NCI-H1436 (cell line): ENCODE measurements at places on chromosomes 16 and 17.
A peak's percentile ranks its signal among the peaks of the same experiment; 100 is the strongest.

- DNase-seq = no peak
Observed at GRCh38 chr17:50448643-50449042, 20.0 kb downstream of the CHAD start.

DNA sequence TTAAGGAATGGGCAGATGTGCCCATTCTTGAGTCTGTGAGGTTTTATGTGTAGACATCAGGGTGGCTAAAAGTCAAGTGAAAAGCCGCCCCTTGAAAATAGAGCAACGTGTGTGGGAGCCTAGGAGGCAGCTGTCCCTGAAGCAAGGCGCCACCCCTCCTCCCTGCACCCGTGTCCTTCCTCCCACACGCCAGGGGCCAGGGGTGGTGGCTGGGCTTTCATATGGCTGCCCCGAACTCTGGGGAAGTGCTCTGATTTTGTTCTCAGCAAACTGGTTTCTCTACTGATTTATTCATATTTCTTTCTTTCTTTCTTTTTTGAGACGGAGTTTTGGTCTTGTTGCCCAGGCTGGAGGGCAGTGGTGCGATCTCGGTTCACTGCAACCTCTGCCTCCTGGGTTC, 4.7 kb downstream of the ZNF750 start:
- no peak for DNase-seq

GRCh38 chr17:82314012-82314726, 3.2 kb downstream of the CD7 start:
- no peak for DNase-seq

GRCh38 chr17:39755554-39756379, 18.0 kb downstream of the GRB7 start:
- DNase-seq = no peak

- DNase-seq = peak; percentile 83
Observed at GRCh38 chr17:39676198-39676819, 8.1 kb downstream of the PNMT start.

GRCh38 chr17:10033449-10033848, 128.4 kb upstream of the RCVRN start:
- no peak for DNase-seq

- no peak for DNase-seq
Observed at GRCh38 chr16:89541792-89542191, 18.7 kb upstream of the RPL13 start.

DNA sequence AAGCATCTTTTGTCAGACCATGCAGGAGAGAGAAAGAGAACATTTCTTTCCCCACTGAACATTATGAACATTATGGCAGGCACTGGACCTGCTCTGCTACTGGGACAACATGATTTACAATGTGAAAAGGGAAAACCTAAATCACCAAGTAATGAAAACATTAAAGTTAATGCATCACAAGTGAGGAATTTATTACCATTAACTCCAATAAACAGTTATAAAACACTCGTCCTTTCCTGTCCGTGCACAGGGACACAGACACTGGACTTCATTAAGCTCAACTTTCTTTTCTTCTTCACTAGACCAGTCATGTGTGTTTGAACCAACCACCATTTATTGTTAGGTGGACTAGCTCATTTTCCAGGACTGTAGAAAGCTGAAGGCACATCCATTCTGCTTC, 95.4 kb downstream of the SNX11 start:
- no peak for DNase-seq

DNA sequence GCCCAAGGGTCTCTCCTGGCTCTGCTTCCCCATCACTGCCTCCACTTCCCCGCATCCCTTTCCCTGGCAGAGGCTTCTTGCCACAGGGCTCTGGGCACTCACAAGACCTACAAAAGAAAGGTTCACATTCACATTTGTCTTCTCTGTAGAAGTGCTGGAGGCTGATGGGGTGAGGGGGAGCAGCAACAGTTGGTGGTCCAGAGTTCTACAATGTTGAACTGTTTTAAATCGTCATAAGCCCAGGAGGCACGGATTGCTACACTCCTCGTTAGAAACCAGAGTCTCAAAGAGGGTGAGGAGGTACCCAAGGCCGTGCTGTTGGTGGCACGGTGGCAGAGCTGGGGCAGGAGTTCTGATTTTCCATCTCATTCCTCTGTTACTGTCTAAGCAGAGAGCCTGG, 5.8 kb upstream of the RAI1 start:
- DNase-seq = no peak

DNA sequence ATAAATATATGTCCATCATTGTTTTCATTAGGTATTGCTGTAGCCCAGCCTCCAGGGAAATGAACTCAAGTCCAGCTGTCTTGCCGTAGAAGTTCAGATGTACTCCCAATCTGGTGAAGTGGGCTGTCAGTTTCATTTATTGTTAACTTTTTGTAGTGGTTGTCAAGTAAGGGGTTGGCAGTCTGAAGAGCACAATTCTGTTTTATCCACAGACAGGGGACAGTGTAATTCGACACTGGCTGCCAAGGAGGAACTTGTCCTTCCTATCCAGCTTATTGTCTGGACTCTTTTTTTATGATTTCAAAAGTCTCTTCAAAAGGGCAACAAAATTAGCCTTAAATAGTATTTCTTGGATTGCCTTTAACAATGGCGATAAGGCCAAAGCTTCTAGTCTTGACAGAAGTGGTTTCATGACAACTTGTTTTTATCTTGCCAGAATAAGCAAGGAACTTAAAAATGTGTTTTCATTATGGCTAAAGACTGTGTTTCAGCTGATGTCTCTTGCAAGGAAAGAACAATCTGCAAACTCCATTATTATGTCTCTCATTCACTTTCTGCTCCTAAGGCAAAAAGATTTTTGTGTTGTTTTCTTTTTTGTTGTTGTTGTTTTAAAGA, 73.9 kb upstream of the TANC2 start:
- no peak for DNase-seq

- no peak for DNase-seq
Observed at GRCh38 chr16:80546249-80546648, 5.5 kb downstream of the DYNLRB2 start.

DNA sequence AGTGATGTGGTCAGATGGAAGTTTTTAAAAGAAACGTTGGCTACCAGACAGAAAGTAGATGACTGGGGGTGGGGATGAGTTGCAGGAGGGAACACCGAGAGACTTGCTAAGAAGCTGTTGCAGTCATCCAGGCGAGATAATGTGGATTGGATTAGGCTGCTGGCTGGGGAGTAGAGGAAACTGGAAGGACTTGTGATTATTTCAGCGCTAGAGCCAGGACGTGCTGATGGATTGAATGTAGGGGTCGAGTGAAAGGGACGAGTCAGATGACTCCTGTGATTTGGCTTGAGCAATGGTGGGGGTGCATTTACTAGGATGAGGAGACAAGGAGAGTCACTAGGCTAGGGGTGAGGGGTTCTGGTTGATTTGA, 88.5 kb downstream of the CLEC16A start:
- DNase-seq = no peak

GRCh38 chr17:48854774-48855476, 24.1 kb downstream of the CALCOCO2 start:
- DNase-seq = no peak

- no peak for DNase-seq
Observed at GRCh38 chr16:11651796-11652195, 16.5 kb upstream of the SNN start.

GRCh38 chr17:64377769-64378282, 12.8 kb downstream of the PECAM1 start:
- DNase-seq = no peak

DNA sequence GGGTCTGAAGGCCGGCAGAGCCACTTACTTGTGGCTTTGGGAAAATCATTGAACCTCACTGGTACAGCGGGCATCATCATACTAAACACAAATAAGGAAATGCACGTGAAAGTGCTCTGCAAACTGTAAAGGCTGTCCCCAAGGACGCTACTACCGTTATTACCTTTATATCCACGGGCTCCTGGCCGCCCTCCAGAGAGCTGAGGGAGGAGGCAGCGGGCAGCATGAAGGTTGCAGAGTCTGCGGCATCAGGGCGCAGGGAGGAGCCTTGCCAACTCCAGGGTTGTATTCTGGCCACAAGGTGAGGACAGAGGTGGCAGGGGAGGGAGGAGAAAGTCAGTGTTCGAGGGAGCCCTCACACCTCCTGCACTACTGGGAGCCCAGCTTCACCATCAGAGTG, 68.3 kb upstream of the GCSH start:
- peak; percentile 74 for DNase-seq

GRCh38 chr17:68288804-68289203, 2.1 kb downstream of the SLC16A6 start:
- DNase-seq = no peak

- no peak for DNase-seq
Observed at GRCh38 chr17:7632492-7632894, 2.6 kb downstream of the SHBG start.

GRCh38 chr17:70074236-70074830, 692 bp upstream of the KCNJ16 start:
- DNase-seq = no peak

DNA sequence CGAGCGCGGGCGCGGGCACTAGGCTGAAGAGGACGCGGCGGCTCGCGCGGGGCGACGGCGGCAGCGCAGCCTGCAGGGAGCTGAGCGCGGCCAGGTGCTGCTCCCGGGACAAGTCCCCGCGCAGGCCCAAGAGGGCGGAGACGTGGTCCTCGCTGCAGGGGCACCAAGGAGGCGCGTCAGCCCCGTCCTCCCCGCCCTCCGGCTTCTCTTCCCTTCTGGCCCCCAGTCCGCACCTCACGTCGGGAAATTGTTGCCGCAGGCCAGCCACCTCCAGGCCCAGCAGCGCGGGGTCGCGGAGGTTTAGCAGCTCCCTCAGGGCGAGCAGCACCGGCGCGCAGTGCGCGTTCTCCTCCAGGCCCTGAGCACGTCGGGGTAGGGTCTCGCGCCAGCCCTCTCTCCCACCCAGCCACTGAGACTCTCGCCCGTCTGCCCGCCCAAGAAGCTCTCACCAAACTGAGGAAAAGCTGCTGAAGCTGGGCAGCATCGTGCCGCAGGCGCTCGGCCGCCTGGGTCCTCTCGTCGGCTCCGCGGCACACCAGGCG, 761 bp upstream of the MATCAP1 start:
- DNase-seq = no peak

GRCh38 chr16:56120447-56121155, 70.7 kb upstream of the GNAO1 start:
- DNase-seq = no peak

GRCh38 chr16:57630931-57631845, 2.8 kb downstream of the ADGRG1 start:
- no peak for DNase-seq

DNA sequence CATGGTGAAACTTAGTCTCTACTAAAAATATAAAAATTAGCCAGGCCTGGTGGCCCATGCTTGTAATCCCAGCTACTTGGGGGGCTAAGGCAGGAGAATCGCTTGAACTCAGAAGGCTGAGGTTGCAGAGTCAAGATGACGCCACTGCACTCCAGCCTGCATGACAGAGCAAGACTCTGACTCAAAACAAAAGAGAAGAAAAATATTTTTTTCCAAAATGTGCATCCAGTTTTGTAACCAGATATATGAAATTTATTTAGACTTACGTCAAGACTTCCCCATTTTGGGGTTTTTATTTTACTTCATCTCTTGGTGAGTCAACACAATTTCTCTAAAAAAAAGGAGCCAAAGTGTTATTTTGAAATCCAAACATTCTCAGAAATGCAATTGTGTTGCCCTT, 5.5 kb upstream of the TM4SF5 start:
- DNase-seq = no peak

- no peak for DNase-seq
Observed at GRCh38 chr16:4701791-4702465, 8.6 kb downstream of the NUDT16L1 start.
